A549 treated with CpdA at 1 μM for 4 hours (cell line): ENCODE measurements at places on chromosomes 12 and 14. TPM values are rescaled to one million over a fixed set of nuclear protein-coding genes. Genes with fewer than 3 reads are reported as not detected.

The DPF3 gene
- total RNA-seq, result 0.10 to 0.61 TPM (median 0.27 TPM) in 5 replicates

The P2RX2 gene
- not detected in 5 replicates for total RNA-seq

The IFNG-AS1 gene
- total RNA-seq, result not detected in 5 replicates

The SAMD4A gene
- 6.3 to 8.5 TPM (median 6.7 TPM) in 5 replicates for total RNA-seq
